ENCODE measurements at places on chromosomes 6 and 20. TPM values are rescaled to one million over a fixed set of nuclear protein-coding genes. Genes with fewer than 3 reads are reported as not detected.

- peak; percentile 82 for DNase-seq
Observed at GRCh38 chr6:108653949-108654348, 93.2 kb downstream of the FOXO3 start.

- no peak for DNase-seq
Observed at GRCh38 chr6:163249651-163250101, 164.8 kb upstream of the QKI start.

DNA sequence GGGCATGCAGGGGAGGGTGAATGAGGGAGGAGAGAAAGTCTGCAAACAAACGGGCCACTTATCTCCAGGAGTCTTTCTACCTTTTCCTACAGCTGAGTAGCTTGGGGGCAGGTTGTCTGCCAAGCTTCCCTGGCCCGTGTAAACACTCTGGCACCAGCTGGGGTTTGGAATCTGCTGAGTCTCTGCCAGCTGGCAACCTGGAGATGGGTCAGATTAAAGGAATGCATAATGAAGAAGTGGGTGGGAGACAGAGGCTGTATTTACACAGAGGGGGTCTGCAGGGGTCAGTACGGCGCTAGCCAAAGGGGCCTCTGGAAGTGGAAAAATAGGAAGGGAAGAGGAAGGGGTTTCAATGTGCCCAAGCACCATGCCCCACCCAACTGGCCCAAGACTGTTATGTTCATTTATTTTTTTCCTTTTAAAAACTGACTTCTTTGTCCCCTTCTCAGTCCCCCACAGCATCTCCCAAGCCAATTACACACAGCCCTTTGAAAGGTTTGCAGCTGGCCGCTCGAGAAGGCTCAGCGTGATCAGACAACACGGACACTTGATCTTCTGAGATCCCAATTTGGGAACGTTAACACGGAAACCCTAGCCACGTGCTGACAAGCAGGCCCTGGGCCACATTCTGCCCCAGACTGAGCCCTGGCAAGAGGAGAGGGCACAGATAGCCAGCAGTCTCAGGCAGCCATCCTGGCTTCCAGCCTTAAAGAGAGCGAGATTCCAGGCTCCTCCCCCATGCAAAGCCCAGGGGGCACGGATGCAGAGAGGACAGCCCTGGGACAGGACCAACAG, 25.2 kb downstream of the TRAM2 start:
- DNase-seq = peak; percentile 90

DNA sequence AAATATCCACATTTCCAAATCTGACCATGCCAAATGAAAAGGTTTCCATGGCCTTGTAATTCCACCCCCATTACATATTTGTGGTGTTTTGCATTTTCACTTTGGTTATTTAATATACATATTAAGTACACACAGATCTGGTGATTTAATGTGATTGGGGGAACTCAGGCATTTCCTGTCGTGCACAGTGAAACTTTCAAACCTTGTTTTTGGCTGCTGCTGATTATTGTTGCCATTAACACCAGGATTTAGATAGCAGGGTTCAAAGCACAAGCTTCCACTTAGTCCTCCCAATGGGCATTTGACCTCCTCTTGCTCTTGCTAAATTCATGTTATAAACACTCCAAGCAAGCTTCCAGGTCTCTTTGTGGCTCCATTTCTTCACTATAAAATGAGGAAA, 166.5 kb downstream of the SOBP start:
- DNase-seq = no peak

The PRR18 gene
- not detected for polyA plus RNA-seq

DNA sequence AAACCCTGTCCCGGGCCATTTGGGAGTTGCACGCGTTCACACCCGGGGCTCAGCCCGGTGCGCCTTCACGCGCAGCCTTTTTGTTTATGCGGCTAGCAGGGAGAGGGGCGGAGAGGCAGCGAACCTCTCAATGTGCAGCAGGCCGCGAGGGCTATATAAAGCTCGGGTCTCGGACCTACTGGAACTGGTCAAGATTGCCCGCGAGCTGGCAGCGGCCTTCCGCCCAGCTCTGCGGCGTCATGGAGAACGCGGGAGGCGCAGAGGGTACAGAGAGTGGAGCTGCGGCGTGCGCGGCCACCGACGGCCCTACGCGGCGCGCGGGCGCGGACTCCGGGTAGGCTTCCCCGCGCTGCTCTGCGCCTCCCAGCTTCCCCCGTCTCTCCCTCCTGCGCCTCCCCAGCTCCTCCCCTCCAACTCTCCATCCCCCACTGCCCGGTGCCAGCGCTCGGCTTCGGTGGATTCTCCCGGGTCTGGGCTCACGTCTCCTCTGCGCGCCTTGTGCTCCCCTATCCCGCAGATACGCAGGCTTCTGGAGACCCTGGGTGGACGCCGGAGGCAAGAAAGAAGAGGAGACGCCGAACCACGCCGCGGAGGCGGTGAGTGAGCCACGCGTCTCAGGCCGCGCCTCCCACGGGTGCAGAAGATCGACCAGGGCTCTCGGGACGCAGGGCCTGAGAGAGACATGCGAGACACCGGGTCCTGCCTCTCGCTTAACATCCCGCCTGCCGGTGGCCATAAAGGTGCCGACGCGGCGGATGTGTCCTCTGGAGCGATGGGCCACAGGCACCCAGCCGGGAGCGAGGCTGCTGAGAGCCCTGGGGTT, at the start of gene RIPPLY2:
Gene RIPPLY2, plus strand, starts transcription at position 183 of the 823 bp plus-strand sequence. Its CDS starts 57 bp downstream, at position 240.
- DNase-seq = peak; percentile 52
